HepG2 (cell line): ENCODE measurements at places on chromosomes 5 and 9. TPM values are rescaled to one million over a fixed set of nuclear protein-coding genes. Genes with fewer than 3 reads are reported as not detected.

The MYMK gene
- polyA plus RNA-seq: not detected in 2 replicates

The FLT4 gene
- polyA plus RNA-seq: not detected in 2 replicates

The NRARP gene
- polyA plus RNA-seq: 0.46 and 0.73 TPM in 2 replicates

The LMNB1 gene
- 9.9 and 12.5 TPM in 2 replicates for polyA plus RNA-seq

The IFNA13 gene
- polyA plus RNA-seq: not detected in 2 replicates

The CHSY3 gene
- polyA plus RNA-seq: 0.26 and 0.34 TPM in 2 replicates

The CLINT1 gene
- 104 and 119 TPM in 2 replicates for polyA plus RNA-seq

The C9orf40 gene
- polyA plus RNA-seq: 2.0 and 3.0 TPM in 2 replicates

The TEK gene
- polyA plus RNA-seq: not detected in 2 replicates

The FOXD4L6 gene
- 0.13 TPM in 1 of 2 replicates, not detected in the other for polyA plus RNA-seq

The FOXD4L5 gene
- polyA plus RNA-seq: 0.10 and 0.20 TPM in 2 replicates

The QRFP gene
- polyA plus RNA-seq: not detected in 2 replicates

The CNOT6 gene
- polyA plus RNA-seq: 8.2 and 9.1 TPM in 2 replicates

The SPATA31C1 gene
- polyA plus RNA-seq: not detected in 2 replicates

The OR1K1 gene
- polyA plus RNA-seq: not detected in 2 replicates

The PCDHB14 gene
- 0.37 and 0.73 TPM in 2 replicates for polyA plus RNA-seq

The ARSI gene
- 4.2 and 6.4 TPM in 2 replicates for polyA plus RNA-seq

The PAX5 gene
- not detected in 2 replicates for polyA plus RNA-seq

The F12 gene
- 2.5 and 3.1 TPM in 2 replicates for polyA plus RNA-seq

The SOWAHA gene
- 0.82 and 0.95 TPM in 2 replicates for polyA plus RNA-seq
